ENCODE measurements at places on chromosomes 3 and 15.
A peak's percentile ranks its signal among the peaks of the same experiment; 100 is the strongest.

DNA sequence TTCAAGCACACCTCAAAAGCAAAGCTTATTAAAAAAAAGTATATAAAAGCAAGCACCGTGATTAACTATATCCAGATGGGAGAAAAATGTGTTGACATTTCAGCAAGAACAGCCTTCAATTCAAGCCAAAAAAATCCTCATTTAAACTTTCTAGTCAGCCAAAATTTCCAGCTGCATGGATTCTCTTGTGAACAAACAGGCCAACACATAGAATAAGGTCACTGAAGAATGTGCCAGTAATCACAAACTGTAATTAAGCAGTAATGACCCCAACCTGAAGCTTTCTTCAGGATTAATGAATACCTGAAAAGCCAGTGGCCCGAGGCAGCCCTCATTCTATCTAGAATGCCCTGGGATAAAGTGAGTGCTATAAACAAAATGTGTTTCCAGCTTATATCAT lies 130.7 kb upstream of the KCNMB2 start:
- no peak for DNase-seq

GRCh38 chr3:184791171-184791570 lies 20.8 kb upstream of the VPS8 start:
- no peak for DNase-seq

DNA sequence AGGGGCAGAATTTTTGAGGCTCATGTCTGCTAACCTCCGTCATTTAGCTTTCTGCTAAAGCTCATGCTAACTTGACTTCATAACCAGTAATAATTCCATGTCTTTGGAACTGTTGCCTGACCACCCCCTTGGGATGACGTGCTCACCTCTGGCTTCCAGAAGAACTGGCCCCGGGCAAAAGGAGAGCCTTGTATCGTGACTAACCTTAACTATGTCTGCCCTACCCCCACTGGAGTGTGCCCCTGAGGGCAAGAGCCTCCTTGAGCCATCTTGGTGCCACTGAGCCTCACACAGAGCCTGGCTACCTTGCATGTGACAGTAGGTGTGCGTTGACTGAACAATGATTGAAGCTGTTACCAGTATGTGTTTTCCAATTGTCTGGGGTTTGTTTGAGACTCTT lies 4.7 kb downstream of the LRRK1 start:
- no peak for DNase-seq

DNA sequence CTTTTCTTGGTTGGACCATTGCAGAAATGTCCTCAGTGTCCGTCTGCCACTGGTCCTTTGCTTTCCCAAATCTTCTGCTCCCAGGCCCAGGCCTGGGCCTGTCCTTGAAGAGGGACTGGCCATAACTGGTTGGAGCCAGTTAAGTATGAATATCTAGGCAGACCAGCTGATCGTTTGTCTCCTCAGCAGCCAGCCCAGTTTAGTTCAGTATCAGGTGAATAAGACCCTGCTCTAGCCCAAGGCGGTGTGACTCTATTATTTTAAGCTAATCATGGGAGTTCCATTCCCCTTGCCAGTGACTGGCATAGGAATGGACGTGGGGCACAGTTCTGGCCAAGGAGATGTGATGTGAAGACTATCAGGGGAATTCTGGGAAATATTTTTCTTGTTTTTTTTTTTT lies 73.9 kb upstream of the RASGRF1 start:
- DNase-seq = no peak

DNA sequence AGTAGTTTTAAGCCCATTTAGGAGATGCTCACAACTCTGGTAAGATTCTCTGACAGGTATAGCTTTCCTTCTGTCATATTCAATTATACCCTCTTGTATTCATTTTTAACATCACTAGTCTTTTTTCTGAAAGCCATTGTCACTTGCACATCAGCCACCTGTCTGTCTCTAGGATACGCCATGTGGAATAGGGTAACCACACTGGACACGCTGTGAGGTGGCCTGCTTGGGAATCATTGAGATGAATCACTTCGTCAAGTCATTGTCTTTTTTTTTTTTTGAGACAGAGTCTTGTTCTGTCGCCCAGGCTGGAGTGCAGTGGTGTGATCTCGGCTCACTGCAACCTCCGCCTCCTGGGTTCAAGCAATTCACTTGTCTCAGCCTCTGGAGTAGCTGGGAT lies 7.4 kb downstream of the TM6SF1 start:
- no peak for DNase-seq

- DNase-seq = no peak
Measured at GRCh38 chr3:20462723-20463122, 276.7 kb upstream of the SGO1 start.

GRCh38 chr3:11607816-11608215 lies 35.9 kb downstream of the VGLL4 start:
- no peak for DNase-seq

DNA sequence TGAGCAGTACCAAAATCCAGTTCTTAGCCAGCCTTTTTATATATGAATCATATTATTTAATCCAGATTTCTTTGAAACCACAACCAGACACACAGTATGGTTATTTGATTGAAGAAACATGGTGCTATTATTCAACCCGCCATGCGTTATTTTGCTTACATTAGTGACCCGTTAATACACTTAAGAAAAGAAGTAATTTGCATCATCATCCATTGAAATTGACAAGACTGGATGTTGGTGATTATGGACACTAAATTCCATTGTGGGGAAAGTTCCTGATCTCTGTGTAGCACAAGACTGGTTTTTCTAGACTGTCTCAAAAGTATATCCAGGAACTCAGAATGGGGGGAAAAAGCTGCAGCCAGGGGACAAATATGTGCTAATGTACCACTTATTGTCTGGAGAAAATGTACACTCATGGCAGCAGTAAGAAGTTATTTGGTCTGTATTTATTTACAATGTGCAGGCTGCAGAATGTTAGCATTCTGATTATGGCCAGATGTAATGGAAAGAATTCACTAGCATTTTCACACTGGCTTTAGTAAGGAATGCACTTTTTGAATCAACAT lies 80.3 kb downstream of the FILIP1L start:
- no peak for DNase-seq

- no peak for DNase-seq
Measured at GRCh38 chr3:183279371-183279770, 26.3 kb downstream of the B3GNT5 start.

DNA sequence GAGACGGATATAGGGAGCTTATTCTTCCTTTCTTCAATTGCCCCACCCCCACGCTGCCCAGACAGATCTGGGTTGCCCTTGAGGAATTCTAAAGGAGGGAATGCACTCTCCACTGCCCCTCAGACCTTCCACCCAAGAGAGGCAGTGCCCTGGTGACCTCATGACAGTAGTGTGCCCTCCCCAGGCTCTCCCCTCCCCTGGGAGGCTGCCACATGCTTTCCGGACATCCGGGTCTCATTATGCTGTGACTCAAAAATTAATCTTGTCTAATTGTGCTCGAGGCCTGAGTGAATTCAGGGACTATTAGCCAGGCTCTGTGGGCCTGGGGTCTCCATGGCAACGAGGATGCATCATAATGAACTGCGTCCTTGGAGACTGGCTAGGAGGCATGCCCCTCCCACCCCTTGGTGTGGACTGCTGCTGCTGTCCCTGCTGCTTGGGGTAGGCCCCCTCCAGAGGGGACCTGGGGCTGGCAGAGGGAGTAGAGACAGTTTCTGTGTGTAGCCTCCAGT lies 20.8 kb downstream of the CORO2B start:
- DNase-seq = no peak

GRCh38 chr3:127255516-127255915 lies 32.3 kb downstream of the PRR20G start:
- DNase-seq = no peak

GRCh38 chr3:154151969-154152368 lies 30.8 kb downstream of the ARHGEF26 start:
- no peak for DNase-seq

DNA sequence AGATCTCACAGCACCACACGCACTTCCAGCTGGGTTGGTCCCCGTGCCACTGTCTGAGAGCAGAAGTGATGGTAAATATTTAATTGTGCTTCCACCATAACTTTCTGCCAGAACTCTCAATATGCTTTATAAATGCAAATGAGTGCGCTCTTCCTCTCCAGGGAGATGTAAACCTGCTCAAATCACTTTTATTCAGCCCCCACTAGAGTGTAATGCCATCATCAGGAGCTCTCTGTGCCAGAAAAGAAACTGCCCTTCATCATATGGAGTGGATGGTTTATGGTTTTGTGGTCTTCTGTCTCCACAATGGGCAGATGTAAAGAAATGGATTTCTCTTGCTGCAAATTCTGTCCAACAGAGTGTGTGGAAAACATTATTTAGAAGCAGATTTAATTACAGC lies 127.0 kb downstream of the EPHB1 start:
- no peak for DNase-seq

- no peak for DNase-seq
Measured at GRCh38 chr3:60250206-60250605, 1001.0 kb downstream of the FHIT start.

DNA sequence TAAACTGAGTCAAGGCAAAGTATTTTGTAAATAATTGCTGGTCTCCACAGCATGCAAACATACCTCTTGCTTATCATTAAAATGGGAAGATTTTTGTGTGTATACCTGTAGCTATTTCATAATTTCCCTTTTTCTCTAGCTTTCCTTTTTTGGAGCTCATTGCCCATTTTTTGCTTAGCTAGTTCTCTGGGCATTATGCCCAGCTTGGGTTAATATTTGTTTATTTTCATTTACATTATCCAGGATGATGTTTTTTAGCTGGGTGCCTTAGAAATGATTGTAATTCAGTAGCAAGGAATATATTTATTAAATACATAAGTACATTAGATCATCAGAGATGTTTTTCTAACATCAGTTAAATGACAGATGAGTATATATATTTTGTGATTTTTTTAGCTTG lies 1271.7 kb upstream of the GBE1 start:
- DNase-seq = no peak

GRCh38 chr3:12995389-12996180 lies 77.6 kb downstream of the IQSEC1 start:
- DNase-seq = no peak

DNA sequence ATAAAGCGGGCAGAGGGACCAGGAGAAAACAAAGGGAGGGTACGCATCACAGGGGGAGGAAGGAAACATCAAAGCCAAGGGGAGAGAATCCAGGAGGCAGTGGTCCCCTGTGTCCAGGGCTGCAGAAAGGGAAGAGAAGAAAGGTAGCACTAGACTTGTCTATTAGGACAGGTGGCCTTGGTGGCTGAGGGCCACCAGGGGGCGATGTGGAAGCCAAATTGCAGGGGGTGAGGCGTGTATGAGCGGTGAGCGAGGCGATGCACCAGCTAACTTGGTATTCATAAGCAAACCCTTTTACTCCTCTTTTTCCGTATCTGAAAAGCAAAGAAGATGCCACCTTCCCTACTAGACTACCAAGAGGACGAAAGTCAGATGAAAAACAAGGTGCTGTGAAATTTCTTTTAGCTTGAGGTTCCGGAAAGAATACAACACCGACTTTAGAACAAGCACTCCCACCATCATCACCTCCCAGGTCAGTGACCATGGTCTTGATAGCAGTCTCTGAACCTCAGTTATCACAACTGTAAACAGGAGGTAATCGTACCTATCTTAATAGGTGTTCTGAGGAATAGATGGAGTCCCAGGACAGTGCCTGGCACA lies 654.4 kb upstream of the ADAMTS9 start:
- no peak for DNase-seq

- DNase-seq = no peak
Measured at GRCh38 chr3:39285332-39285731, 5.5 kb upstream of the CX3CR1 start.

GRCh38 chr15:58433597-58434333 lies 2.0 kb downstream of the LIPC start:
- DNase-seq = no peak

DNA sequence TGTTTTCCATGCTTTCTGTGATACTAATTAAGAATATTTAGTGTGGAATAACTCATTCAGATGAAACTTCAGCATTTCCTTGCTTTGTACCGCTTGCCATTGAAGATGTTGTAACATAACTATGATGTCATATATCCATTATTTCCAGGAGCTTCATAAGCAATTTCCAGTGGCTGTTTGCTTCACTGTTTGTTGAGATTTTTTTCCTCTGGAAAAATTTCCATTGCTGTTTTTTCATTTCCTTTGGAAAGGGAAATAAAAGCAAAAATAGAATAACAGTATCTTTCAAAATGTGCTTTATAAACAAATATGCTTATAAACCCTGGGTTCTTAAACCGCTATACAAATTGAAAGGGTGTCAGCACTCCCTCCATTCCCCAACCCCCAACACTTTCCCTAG lies 319.6 kb upstream of the SEMA6D start:
- no peak for DNase-seq

DNA sequence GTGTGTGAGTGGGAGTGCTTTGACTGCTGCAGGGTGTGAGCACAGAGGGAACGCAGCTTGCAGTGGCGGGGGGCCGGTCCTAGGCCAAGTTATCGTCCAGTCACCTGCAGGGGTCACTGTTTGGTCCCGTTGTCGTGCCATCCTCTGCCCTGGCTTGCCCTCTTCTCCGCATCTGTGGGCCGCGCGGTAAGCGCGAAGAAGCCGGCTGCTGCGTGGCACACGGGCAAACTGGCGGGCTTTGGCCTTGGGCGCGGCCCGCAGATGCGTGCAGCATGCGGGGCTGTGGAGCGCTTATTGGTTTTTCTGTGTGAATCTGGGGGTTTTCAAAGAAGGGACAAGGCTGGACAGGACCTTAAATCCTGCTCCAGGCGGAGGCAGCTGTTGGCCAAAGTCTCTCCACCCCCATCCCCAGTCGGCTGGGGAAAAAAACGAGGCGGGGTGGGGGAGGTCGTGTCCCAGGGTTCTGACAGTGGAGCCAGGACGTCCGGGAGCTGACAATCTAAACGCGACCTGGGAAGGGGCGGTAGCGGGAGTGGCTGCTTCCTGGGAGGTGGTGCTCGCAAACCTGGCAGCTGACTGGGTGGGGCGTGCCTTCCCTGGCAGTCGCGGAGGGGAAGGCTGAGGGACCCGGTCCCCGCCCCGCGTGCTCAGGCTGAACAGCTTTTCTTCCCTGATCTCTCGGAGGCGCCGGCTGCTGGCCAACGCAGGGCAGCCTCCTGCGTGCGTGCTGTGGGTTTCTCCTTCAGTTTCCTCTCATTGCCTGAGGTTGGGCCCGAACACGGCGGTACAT lies 39.7 kb upstream of the VEPH1 start:
- no peak for DNase-seq

- no peak for DNase-seq
Measured at GRCh38 chr15:65375871-65376607, 1.8 kb downstream of the IGDCC3 start.

GRCh38 chr3:32392536-32393302 lies 1.1 kb downstream of the CMTM7 start:
- peak; percentile 26 for DNase-seq

- DNase-seq = no peak
Measured at GRCh38 chr3:80445053-80445452, 677.3 kb upstream of the ROBO1 start.

GRCh38 chr3:8371960-8372463 lies 129.6 kb upstream of the LMCD1 start:
- DNase-seq = no peak

DNA sequence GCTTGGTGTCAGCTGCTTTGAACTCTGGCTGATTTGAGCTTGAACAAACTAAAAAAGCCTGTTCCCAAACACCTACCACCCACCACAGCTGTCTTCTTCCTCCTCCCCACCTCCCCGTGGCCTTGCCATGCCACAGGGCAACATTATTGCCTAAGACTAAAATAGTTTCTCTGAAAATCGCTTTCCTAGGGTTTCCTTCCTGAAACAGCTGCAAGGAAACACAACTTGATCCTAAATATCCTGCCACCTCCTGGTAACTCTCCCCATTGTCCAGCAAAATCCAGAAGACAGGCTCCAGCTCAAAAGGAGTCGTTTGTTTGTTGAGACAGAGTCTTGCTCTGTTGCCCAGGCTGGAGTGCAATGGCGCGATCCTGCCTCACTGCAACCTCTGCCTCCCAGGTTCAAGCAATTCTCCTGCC lies 193.9 kb upstream of the TPM1 start:
- DNase-seq = no peak
